ENCODE measurements at places on chromosomes 6 and 20. TPM values are rescaled to one million over a fixed set of nuclear protein-coding genes. Genes with fewer than 3 reads are reported as not detected.

DNA sequence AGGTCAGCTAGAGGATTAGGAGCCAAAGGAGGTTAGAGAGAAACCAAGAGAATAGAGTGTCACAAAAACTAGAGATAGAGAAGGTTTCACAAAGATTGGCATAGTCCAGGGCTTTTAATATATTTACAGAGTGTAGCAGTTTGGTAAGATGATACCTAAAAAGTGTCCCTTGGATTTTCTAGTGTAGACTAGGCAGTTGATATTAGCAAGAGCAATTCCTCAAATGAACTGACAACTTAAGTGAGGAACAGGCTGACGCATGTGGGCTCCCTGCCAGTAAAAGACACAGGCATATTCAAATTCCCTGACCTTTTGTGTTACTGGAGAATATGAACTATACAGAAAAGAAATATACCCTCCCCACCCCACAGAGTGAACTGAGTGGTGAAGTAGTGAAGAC lies 40.1 kb downstream of the VTA1 start:
- H3K4me1 ChIP-seq, result no peaks in the 10 kb centered on the region
- H3K4me3 ChIP-seq, result no peak overlapping the region
- no peaks in the 10 kb centered on the region for H3K27me3 ChIP-seq
- no peak for DNase-seq

DNA sequence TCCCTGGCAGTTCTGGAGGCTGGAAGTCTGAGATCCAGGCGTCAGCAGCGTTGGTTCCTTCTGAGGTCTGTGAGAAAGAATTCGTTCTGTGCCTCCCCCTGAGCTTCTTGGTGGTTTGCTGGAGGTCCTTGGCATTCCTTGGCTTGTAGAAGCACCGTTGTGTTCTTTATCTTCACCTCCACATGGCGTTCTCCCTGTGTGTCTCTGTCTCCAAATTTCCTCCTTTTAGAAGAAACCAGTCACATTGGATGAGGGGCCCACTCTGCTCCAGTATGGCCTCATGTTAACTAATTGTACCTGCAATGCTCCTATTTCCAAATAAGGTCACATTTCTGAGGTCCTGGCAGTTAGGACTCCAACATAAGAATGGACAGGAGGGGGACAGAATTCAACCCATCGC lies 73.0 kb upstream of the BACH2 start:
- H3K36me3 ChIP-seq, result no peaks in the 10 kb centered on the region
- no peaks in the 10 kb centered on the region for H3K27me3 ChIP-seq
- no peak overlapping the region for H3K4me3 ChIP-seq

- no peak overlapping the region for H3K27ac ChIP-seq
- H3K27me3 ChIP-seq, result no peaks in the 10 kb centered on the region
- no peaks in the 10 kb centered on the region for H3K4me1 ChIP-seq
- no peak for DNase-seq
- H3K36me3 ChIP-seq, result no peaks in the 10 kb centered on the region
Observed at GRCh38 chr20:19407736-19408135, 195.3 kb downstream of the SLC24A3 start.

DNA sequence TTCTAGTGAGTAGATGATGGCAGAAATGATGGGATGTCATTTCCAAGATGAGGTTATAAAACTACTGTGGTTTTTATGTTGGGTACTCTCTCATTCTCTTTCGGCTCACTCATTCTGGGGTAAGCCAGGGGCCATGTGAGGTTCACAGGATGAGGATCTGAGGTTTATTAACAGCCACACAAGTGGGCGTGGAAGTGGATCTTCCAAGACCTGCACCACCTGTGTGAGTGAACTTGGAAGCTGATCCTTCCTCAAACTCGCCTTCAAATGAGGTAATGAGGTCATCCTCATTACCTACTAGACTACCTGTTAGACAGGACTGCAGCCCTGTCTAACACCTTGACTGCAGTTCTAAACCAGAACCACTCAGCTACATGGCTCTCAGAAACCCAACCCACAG lies 45.1 kb upstream of the TAGAP start:
- DNase-seq, result peak; percentile 7
- no peak overlapping the region for H3K27ac ChIP-seq
- H3K27me3 ChIP-seq, result no peaks in the 10 kb centered on the region
- H3K36me3 ChIP-seq, result no peaks in the 10 kb centered on the region

DNA sequence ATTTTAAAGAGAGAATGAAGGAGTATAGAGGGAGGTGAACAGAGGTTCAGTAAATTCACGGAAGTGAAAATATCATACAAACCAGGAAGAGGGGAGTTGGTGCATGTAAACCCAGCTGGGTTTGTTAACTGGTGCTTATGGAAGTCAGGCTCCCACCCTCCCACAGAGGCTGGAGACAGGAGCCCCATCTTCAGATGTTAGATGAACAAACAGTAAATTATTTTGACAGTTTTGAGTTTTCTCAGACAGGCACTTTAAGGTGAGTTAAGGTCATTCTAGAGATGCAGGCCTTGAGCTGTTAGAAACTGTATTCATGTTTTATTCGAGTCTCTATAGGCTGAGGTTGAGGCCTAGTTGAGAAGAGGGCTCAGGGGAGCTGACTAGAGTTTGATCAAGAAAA lies 41.8 kb upstream of the FUCA2 start:
- no peak for DNase-seq
- no peaks in the 10 kb centered on the region for H3K27me3 ChIP-seq
- no peaks in the 10 kb centered on the region for H3K36me3 ChIP-seq
- H3K4me3 ChIP-seq, result no peak overlapping the region
- H3K27ac ChIP-seq, result no peak overlapping the region

DNA sequence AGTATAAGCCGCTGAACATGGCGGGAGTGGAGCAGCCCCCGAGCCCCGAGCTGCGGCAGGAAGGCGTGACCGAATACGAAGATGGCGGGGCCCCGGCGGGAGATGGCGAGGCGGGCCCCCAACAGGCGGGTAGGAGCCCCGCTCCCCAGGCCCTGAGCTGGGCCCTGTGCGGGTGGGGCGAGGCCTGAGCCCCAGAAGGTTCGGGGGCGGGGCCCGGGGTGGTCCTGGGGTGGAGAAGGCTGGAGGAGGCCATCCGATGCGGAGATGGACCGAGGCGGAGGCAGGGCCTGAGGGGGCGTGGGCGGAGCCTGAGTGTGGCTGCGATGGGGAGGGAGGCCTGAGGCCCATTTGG lies 7.1 kb downstream of the L3MBTL1 start:
- no peaks in the 10 kb centered on the region for H3K36me3 ChIP-seq
- DNase-seq, result peak; percentile 44
- peak overlapping the region; percentile 32 for H3K27ac ChIP-seq
- H3K27me3 ChIP-seq, result no peaks in the 10 kb centered on the region

DNA sequence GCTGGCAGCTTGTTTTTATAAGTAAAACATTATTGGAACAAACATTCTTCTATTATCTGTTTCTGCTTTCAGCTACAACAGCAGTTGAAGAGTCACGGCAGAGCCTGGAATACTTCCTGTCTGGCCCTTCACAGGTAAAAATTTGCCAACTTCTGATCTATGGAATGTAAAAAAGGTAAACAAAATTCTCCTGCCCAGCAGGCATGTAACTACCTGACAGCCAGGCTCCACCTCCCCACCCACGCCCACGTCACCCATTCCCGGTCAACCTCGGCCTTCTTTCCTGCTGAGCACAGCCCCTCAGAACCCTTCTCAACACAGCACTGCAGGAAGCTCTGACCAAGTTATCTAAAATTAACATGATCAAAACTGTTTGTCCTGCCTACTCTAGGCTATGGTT lies 166.0 kb downstream of the DLL1 start:
- no peaks in the 10 kb centered on the region for H3K4me1 ChIP-seq
- H3K27me3 ChIP-seq, result no peaks in the 10 kb centered on the region
- no peak overlapping the region for H3K4me3 ChIP-seq
- no peaks in the 10 kb centered on the region for H3K36me3 ChIP-seq
- DNase-seq, result peak; percentile 25
- H3K27ac ChIP-seq, result no peak overlapping the region

DNA sequence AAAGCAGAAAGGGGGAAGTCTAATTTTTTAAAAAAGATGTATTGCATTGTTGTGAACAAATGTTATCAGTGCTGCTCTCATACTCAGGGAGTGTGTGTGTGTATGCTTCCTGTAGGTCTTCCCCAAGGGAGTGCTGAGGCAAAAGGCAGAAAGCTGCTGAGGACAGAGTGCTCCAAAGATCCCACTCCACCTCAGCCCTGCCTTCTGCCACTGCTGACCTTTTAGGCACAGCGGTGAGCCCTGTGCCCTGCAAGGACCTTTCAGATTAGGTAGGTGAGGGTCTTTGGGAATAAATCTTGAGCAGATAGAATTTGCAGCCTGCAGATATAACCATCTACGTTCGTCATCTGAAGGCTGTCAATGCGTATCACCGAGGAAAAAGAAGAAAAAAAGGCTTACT lies 756.4 kb upstream of the MMS22L start:
- no peak overlapping the region for H3K27ac ChIP-seq
- no peaks in the 10 kb centered on the region for H3K36me3 ChIP-seq
- no peaks in the 10 kb centered on the region for H3K27me3 ChIP-seq
- H3K4me1 ChIP-seq, result no peaks in the 10 kb centered on the region

- H3K27ac ChIP-seq, result no peak overlapping the region
- no peaks in the 10 kb centered on the region for H3K4me1 ChIP-seq
- no peak for DNase-seq
- H3K4me3 ChIP-seq, result no peak overlapping the region
Observed at GRCh38 chr6:12580290-12580689, 136.3 kb upstream of the PHACTR1 start.

DNA sequence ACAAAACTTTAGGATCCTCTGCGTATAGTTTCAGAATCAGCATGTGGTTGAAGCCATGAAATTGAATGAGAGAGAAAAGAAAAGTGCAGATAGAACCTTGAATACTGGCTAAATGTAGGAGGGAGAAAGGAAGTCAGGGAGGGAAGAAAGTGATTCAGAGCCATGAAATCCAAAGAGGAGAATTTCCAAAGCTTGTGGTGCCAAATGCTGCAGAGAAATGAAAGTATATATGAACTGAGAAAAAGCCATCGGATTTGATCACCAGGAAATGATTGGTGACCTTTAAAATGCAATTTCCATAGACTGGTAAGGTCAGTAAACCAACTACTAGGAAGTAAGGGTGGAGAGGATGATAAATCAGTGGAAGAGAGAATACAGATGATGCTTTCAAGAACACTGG lies 142.3 kb downstream of the TFAP2A start:
- no peaks in the 10 kb centered on the region for H3K36me3 ChIP-seq
- H3K4me1 ChIP-seq, result no peaks in the 10 kb centered on the region
- no peaks in the 10 kb centered on the region for H3K27me3 ChIP-seq
- H3K4me3 ChIP-seq, result no peak overlapping the region
- H3K27ac ChIP-seq, result no peak overlapping the region
- no peak for DNase-seq

DNA sequence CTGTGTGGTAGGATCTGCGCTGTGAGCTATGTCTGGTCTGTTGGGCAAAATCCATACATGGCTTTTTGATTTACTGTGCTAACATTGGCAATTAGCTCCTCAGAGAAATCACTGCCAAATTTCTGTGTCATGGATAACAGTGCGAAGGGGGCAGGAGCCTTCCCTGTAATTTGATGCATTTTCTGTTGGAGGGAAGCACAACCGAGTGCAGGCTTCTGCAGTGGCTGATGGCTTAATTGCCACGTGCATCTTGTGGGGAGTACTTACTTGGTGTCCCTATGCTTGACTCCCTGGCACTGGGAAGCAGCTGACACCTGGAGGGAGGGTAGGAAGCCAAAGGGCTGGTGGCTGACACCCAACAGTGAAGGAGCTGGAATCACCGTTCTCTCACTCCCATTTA lies 99.3 kb upstream of the PROKR2 start:
- DNase-seq, result no peak
- no peak overlapping the region for H3K4me3 ChIP-seq
- no peaks in the 10 kb centered on the region for H3K27me3 ChIP-seq
- H3K4me1 ChIP-seq, result no peaks in the 10 kb centered on the region

GRCh38 chr6:124132256-124132655 lies 328.6 kb downstream of the NKAIN2 start:
- no peaks in the 10 kb centered on the region for H3K4me1 ChIP-seq
- no peaks in the 10 kb centered on the region for H3K27me3 ChIP-seq
- H3K4me3 ChIP-seq, result no peak overlapping the region
- H3K27ac ChIP-seq, result no peak overlapping the region

- peak overlapping the region; percentile 25 for H3K27ac ChIP-seq
- no peaks in the 10 kb centered on the region for H3K27me3 ChIP-seq
- DNase-seq, result no peak
- H3K4me3 ChIP-seq, result no peak overlapping the region
- H3K4me1 ChIP-seq, result peaks cover 9% of the 10 kb centered on the region
Observed at GRCh38 chr6:108654465-108655106, 93.9 kb downstream of the FOXO3 start.

- no peak overlapping the region for H3K4me3 ChIP-seq
- H3K36me3 ChIP-seq, result no peaks in the 10 kb centered on the region
- no peak overlapping the region for H3K27ac ChIP-seq
- H3K27me3 ChIP-seq, result no peaks in the 10 kb centered on the region
- DNase-seq, result no peak
Observed at GRCh38 chr6:2197177-2197671, 48.2 kb downstream of the GMDS start.

GRCh38 chr6:84606860-84607259 lies 157.5 kb downstream of the TBX18 start:
- DNase-seq, result no peak
- H3K27ac ChIP-seq, result no peak overlapping the region
- H3K4me1 ChIP-seq, result no peaks in the 10 kb centered on the region

DNA sequence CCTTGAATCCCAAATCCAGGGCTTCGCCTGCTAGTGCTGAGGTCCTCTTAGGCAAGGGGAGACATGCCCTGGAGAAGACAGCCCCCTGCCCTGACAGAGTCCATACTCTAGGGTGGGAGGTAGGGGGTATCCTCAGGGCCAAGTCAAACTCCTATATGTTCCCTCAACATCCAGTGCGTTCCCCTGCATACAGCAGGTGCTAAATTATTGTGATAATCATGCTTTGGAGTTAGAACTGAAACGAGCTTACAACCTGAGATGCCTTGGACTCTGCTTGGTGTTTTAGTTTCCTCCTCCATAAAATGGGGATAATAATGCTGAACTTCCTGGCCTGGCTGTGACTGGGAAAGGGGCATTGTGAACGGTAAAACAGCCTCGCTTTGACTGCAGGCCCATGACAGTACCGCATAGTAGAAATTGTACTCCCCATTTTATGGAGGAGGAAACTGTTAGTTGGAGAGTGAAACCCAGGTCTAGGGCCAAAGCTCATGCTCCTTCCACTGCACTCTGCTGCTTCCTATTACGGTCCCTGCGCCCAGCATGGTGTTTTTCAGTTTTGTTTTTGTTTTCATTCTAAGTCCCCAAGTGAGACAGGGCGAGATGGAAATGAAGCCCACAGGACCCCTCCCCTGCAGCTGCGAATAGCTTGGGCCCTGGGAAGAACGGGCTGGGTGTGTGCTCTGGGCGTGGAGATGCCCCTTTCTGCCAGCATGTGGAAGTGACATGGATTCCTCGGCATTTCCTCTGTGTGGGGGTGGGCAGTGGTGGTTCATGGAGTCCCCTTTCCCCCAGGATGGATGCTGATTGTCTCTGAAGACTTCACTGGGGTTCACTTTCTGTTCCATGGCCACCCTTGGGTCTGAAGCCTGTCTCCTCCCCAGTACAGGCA lies 162.5 kb downstream of the VEGFA start:
- H3K36me3 ChIP-seq, result no peaks in the 10 kb centered on the region
- H3K27ac ChIP-seq, result no peak overlapping the region
- DNase-seq, result no peak
- no peak overlapping the region for H3K4me3 ChIP-seq

- no peak for DNase-seq
- H3K4me3 ChIP-seq, result no peak overlapping the region
- no peak overlapping the region for H3K27ac ChIP-seq
Observed at GRCh38 chr6:105346052-105346451, 56.8 kb downstream of the PREP start.

DSE gene
- total RNA-seq, result 9.3 TPM

FAM209B gene
- total RNA-seq, result 0.37 TPM

TINAG gene
- 25.1 TPM for total RNA-seq

MUC22 gene
- total RNA-seq, result not detected

C20orf204 gene
- 0.29 TPM for total RNA-seq

FRK gene
- 27.1 TPM for total RNA-seq

ARMH2 gene
- not detected for total RNA-seq
